ENCODE measurements at places on chromosomes 3 and 15.

DNA sequence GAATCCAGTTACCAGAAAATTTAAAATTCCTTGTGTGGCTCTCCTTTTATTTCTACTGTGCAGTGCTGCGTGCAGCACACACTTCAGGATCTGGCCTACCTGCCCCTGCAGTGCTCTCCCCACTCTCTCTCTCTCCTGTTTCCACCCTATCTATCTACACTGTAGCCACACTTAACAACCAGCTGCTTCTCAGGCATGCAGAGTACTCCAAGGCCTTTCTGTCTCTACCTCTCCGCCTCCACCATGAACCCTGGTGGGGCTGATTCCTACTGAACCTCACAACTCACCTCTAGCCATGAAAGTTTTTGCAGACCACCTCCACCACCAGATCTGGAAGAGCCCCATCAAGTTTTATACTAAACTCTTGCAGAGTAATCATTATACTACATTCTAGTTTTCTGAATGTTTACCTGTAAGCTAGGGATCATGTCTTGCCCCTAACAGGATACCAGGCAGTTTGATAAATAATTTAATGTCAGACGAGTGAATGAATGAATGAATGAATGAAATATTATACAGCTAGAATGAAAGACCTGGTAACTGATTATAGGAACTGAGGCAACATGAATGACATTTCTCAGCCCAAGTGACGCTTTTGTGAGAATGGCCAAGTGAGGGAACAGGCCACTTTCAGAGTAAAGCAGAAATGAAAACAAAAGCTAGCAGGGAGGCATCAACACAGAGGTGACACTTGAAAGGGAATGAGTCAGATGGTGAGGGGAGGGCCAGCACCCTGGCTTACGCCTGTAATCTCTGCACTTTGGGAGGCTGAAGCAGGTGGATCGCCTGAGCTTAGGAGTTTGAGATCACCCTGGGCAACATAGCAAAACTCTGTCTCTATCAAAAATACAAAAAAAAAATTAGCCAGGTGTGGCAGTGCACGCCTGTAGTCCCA, 363.5 kb downstream of the FOXP1 start:
- DNase-seq = no peak

DNA sequence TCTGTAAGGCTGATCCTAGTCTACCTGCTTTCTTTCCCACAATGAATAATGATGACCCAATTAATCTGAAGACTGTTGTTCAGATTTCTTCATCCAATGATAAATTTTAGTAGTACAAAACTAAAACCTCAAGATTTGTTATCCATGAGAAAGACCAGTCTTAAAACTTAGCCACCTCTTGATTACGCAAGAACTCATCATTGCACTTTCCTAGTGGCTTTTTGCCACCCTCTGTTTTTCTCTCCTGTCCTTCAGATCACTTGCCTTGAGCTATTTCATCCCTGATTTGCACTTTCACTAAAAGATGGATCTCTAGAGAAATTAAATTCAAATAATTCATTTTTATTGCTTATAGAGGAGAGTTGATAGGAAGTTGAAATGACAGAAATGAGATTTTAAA, 142.7 kb upstream of the RBMS3 start:
- DNase-seq = no peak

DNA sequence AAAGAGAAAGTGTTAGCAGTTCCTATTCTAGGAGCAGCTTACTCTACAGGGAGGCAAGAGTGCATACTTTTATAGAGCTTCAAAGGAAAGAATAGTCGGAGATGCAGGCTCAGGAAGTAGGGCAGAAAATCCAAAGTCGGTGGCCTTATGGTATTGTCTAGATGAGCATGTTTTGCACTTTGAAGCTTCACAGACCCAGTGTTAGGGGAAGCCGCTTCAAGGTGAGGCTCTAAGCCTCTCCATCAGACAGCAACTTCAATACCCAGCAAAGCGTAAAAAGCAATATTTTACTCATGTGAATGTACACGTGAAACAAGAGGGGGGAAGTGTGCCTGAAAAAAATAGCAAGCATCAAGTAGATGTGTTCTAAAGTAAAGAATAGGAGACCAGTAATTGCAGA, 125.6 kb upstream of the RASGRP1 start:
- no peak for DNase-seq

DNA sequence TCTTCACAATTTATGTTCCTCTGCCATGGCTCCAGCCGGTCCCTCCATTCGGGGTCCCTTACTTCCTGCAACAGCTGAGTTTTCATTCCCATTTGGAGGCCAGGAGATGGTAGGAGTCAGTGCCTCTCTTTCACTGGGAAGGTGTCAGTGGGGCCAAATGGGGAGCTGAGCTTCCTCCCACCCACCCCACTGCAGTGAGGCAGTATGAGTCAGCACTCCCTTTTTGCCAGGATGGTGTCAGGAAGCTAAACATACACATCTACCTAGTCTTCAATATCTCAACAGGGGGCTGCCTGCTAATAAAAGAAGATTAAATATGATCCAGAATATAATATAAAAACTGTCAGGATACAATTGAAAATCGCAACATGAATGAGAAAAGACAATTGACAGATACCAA, 12.7 kb upstream of the ACTC1 start:
- DNase-seq = no peak

DNA sequence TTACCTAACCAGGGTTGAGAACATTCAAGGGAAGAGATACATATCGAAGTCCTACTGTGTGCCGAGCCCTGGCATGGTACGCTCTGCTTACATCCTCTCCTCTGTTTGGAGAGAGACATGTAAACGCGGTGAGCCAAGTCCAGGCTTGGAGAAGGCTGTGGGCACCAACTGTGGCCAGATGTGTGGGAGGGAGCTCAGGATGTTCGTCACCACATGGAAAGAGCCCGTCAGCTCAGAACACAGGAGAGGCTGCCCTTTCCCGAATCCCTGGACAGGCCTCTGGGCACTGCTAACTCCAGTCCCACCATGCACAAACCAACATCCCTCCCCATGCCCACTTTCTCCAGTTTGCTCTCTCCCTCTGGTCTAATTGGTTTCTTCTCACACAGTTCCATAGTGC, 43.0 kb downstream of the MESD start:
- DNase-seq = no peak

GRCh38 chr3:63395960-63396359, 117.9 kb downstream of the SYNPR start:
- DNase-seq = no peak

GRCh38 chr15:68403161-68403941, 28.6 kb downstream of the ITGA11 start:
- DNase-seq = no peak

DNA sequence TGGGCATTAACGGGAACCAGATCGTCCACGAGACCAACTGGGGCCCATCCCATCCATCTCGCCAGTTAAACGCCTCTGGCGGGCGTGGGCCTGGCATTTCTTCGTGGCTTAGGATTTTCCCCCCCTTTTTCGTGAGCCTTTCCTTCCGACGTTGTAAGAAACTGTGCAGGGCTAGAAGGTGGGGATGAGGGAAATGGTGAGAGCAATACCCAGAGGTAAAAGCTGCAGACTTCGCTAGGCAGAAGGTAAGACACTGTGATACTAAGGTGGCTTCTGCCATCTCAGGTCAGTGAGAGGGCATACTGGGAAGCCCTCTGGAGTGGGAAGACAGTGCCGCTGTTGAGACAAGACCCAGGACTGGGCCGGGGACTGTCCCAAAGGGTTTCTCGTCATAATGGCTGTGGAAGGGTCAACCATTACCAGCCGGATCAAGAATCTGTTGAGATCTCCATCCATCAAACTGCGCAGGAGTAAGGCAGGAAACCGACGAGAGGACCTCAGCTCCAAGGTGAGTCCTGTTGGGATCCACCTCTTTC, 666 bp downstream of the MAPKBP1 start:
- DNase-seq = no peak

DNA sequence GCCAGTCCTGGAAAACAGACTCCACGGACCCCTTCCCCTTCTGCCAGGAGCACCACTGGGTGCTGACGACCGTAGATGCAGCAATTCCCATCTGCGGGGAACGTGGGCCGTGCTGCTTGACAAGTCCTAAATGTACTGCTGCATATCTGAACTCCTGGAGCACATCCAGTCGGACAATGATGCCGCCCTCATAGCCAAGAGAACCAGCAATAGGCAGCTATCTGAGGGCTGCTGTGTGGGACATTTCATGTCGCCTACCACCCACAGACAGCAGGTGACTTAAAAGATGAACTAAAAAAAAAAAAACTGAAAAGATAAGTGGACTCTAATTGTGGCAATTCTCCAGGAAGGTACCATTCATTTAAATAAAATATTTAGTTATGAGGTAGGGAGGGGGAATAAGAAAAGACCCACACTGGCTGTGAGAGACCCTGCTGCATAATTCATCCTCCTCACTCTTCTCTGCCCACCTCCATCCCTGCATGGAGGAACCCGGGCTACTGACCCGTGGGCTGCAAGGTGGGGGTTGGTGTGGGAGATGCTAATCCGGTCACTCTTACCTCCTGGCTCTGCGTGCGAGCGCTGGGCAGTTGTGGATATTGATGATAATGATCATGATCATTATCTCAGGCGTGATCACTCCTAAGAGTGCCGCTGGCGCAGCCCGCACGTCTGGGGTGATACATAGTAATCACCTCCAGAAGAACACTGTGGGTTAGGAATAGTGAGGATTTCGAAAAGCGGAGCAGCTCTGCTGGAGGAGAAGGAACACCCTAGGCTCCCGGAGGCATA, 28.3 kb downstream of the ALS2CL start:
- DNase-seq = no peak

Measured in adrenal gland (tissue), 19 donors.